ENCODE measurements at places on chromosomes 2 and 18.

DNA sequence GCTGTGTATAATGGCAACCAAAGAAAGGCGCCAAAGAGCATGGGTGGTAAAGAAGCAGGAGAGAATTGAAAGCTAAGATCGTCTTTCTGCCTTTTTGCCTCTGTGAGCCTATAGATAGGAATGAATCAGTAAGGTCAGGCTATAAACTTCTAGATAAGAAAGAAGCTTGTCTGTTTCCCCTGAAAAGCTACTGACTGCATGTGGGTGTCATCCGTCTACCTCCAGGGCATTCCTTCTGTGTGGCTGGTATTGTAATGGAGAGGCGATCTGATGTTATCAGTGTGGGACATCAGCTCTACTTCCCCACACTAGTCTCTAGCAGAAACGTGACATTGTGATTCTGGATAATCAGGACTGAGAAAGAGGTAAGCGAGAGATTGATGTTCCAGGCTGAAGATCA lies 63.4 kb upstream of the PLA2R1 start:
- no peak for DNase-seq

DNA sequence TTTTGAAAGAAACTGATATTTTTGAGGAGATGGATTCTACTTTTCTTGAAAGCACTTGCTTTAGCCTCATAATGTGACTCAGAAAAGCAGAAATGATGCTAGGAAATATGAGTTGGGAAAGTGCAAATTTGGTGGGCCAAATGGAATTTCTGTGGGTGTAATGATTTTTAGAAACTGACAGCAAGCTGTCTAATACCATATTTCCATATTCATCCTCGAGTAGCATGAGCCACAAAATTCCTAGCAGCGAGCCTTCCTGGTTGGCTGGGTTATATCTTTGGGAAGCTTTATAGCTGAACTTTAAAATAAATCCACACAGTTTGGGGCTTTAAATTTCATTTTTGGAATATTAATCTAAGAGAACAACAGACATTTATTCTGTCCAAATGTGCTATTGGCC lies 190.0 kb downstream of the DSC3 start:
- DNase-seq: no peak

DNA sequence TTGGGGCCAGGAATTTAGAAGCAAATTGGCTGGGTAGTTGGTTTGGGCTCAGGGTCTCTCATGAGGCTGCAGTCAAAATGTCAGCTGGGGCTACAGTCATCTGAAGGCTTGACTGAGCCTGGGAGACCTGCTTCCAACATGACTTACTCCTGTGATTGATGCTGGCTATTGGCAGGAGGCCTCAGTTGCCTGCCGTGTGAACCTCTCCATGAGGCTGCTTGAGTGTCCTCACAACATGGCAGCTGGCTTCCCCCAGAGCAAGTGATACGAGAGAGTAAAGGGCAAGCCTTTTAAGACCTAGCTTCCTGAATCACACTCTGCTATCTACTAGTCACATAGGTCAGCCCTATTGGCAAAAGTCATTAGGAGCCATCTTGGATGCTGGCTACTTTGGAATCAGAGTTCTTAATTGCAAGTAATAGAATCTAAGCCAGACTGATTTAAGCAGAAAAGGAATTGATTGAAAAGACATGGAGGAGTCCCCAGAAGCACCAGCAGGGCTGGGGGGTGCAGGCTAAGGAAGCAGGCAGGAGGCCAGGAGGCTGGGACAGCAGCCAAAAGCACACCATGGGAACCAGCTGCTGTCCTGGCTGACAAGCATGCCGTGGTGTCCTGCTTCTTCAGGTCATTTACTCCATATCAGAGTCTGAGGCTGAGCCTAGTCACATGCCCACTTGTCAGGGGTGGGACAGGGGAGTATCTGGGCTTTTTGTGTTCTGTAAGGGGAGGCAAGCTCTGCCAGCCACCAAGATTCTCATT lies 7.8 kb upstream of the GIGYF2 start:
- DNase-seq: no peak

DNA sequence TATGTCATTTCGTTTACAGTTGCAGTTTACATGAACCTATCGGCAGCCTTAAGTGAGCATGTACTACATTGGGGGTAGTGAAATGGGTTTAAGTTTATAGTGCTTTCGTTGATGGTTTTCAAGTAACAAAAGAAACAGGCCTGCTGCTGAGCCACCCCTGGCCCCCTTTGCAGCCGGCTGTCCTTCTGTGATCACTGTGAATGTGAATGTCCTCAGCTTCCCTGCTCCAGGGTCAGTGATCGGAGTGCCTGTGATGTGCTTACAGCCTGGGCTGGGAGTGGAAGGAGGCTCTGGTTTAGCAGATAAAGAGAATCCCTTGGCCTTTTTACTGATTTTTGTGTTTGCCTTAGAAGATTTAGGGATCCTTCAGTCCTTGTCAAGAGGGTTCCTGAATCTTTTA lies 154.2 kb downstream of the FAM210A start:
- no peak for DNase-seq

DNA sequence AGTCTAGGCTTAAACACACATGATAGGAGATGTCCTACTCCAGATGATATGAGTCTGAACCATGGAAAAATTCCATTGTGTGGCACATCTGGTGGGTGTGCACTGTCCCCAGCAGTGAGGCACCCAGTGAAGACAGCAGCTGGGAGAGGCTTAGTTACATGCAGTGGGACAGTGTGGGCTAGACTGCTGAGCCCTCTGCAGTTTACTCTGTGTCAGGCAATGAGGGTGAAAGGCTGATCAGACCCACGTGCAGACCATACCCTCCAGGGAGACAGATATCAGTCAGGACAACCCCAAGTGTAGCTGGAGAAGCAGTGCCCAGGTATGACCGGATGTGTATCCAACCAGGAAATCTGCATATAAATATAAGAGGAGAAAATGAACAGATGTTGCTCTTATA lies 13.4 kb downstream of the IL37 start:
- DNase-seq: no peak

DNA sequence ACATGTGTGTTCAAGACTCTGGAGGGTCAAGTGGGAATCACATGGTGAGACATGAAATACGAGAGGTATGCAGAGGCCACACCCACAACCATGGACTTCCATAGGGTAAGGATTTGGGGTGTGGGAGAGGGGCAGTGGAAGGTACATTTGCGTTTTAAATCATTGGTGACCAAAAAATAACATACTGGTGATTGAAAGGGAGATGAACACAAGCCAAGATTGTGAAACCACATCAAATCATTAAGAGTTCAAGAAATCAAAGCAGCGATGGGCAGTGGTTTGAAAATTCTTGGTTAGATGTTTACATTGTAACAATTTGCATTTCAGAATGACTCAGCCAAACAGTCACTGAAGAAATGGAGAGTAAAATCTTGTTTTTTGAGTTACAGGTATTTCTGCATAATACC lies 1.9 kb upstream of the CABYR start:
- no peak for DNase-seq

DNA sequence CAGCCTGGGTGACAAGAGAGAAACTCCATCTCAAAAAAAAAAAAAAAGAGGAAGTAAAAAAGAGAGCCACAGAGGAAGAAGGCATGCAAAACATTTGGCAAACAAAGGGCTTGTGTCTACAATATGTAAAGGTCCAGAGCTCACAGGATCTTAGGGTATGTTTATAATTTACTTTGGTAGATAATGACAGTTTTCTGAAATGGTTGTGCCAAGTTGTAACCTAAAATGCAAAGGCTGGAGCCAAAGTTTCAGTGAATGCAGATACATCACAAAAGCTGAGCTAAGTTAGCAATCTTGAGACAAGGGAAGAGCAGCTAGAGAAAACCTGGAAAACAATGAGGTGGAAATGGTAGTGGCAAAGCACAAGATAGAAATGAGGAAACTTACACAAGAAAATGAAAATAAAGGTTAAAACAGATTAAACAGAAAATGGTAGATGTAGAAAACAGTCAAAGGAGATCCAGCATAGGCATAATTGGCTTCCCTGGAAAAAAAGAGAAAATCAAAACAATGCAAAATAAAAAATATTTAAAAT lies 77.5 kb upstream of the HK2 start:
- DNase-seq: peak; percentile 24

GRCh38 chr2:221272729-221273128 lies 299.4 kb downstream of the EPHA4 start:
- DNase-seq: no peak

DNA sequence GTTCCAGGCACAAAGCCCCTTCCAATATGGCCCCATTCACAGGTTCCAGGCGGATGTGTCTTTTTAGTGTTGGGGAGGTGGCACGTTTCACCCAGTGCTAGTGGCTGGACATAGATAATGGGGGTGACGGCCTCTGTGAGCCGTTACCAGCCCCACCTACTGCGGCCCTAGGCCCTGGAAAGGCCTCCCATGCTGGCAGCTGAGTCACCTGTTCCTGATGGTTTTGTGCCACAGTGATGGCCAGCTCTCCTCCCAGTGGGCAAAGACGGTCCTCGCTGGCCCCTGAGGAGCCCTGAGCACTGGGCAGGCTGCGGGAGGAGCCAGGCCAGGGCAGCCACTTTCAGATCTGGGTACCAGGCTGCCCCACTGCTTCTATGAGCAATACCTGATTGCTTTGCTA lies 40.0 kb upstream of the GPC1 start:
- no peak for DNase-seq

GRCh38 chr2:237967463-237967951 lies 693 bp downstream of the UBE2F start:
- no peak for DNase-seq

DNA sequence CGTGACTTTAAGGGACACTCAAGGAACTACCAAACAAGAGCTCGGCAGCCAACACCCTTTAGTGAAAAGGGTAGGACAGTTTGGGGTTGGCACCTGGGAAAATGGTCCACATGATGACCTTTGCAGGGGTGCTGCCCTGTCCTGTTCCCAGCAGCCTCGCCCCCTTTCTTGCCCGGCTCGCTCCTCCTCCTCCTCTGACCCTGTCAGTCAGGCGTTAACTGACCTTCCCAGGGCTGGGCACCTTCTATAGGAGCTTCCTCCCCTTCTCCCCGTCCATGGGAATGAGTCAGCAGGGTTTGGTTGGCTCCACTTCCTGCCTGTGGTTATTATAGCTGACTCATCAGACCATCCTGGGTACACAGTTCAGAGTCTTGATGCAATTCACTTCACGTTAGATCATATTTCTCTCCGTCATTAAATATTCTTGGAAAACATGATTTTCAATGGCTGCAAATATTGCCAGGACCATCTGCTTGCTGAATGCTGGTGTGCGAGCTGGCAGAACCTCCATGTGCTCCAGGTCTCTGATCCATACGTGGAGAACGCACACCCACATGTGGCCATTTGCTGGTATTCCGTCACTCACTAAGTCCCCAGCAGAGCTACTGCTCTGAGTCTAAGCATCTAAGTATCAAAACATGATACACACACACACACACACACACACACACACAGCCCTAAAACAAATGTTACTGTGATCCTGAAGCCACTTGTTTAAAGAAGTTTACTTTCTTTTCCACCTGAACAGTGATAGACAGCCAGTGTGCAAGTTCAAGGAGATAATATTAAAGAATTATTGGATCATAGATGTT lies 185.0 kb downstream of the ANAPC1 start:
- peak; percentile 93 for DNase-seq

DNA sequence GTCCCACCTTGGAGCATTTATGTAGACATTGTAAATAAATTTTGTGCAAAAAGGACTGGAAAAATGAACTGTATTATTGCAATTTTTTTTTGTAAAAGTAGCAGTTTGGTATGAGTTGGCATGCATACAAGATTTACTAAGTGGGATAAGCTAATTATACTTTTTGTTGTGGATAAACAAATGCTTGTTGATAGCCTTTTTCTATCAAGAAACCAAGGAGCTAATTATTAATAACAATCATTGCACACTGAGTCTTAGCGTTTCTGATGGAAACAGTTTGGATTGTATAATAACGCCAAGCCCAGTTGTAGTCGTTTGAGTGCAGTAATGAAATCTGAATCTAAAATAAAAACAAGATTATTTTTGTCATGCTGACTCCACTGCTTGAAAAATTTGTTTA lies 137.5 kb downstream of the MEIS1 start:
- no peak for DNase-seq

DNA sequence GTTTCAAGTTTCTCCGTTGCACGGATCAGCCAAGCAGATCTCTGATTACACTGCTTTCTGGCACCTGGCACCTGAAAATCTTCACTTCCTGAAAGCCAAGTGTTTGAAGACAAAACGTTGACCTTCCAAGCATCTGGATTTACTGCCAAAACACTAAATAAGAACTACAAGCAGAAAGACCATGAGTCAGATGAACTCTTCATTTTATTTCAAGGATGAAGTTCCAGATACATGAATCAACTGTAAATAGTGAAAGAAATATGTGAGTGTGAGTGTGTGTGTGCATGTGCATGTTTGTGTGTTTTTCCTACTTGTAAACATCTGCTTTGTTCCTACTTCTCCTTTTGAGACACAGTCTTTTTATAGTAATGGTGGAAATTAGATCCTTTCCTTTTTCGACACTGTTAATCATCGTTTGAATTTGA lies 60.0 kb upstream of the DTNA start:
- DNase-seq: peak; percentile 28

All from Kasumi-1 (cell line).